ENCODE measurements at places on chromosomes 5 and 9. TPM values are rescaled to one million over a fixed set of nuclear protein-coding genes. Genes with fewer than 3 reads are reported as not detected.

The CYSRT1 gene
- 0.41 TPM for total RNA-seq

The ZNG1F gene
- total RNA-seq, result 9.3 TPM

The LEAP2 gene
- 0.69 TPM for total RNA-seq

The DCTN4 gene
- total RNA-seq, result 68.5 TPM

The MACROH2A1 gene
- 179 TPM for total RNA-seq

- no peak overlapping the region for H3K4me3 ChIP-seq
- no peaks in the 10 kb centered on the region for H3K36me3 ChIP-seq
- no peaks in the 10 kb centered on the region for H3K4me1 ChIP-seq
- no peak for DNase-seq
Measured at GRCh38 chr9:73200694-73201452, 49.2 kb downstream of the ANXA1 start.

DNA sequence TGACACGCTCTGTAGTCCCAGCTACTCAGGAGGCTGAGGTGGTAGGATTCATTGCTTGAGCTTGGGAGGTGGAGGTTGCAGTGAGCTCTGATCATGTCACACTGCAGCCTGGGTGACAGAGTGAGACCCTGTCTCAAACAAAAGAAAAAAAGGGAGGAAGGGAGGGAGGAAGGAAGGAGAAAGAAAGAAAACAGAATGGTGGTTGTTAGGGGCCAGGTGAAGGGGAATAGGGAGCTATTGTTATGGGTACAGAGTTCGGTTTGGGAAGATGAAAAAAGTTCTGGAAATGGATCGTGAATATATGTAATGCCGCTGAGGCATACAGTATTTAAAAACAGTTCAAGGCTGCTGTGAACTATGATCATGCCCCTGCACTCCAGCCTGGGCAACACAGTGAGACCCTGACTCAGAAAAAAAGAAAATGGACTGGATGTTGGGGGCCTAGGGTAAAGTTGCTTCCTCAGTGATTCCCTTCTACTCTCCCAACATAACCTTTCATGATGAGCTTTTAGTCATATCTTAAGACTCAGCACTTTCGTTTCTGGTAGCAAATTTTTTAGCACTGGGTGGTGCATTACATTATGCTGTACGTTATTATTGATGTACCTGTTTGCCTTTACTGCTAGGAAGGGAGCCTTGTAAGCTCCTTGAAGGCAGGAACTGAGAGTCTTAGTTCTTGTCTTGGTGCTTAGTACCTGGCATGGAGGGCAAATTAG lies 4.0 kb downstream of the CTNNA1 start:
- peaks cover 41% of the 10 kb centered on the region for H3K36me3 ChIP-seq
- peaks cover 36% of the 10 kb centered on the region for H3K4me1 ChIP-seq
- no peak overlapping the region for H3K4me3 ChIP-seq
- no peak overlapping the region for H3K27ac ChIP-seq

GRCh38 chr5:132000677-132001453 lies 10.6 kb downstream of the ACSL6 start:
- no peaks in the 10 kb centered on the region for H3K27me3 ChIP-seq
- peaks cover 12% of the 10 kb centered on the region for H3K4me1 ChIP-seq
- H3K4me3 ChIP-seq, result no peak overlapping the region

DNA sequence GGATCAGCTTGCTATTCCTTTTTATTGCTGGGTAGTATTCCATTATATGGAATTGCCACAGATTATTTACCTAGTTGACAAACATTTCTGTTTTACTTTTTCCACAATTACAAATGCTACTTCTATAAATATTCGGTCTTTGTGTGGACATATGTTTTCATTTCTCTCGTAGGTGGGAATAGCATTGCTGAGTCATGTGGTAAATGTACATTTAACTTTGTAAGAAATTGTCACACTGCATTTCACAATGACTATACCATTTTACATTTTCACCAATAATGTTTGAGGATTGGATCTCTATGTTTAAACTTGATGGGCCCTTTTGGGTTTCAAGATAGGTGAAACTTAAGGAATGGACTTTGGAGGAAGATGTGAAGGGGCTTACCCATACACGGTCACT lies 19.7 kb downstream of the RAI14 start:
- peaks cover 13% of the 10 kb centered on the region for H3K4me1 ChIP-seq
- no peaks in the 10 kb centered on the region for H3K27me3 ChIP-seq

DNA sequence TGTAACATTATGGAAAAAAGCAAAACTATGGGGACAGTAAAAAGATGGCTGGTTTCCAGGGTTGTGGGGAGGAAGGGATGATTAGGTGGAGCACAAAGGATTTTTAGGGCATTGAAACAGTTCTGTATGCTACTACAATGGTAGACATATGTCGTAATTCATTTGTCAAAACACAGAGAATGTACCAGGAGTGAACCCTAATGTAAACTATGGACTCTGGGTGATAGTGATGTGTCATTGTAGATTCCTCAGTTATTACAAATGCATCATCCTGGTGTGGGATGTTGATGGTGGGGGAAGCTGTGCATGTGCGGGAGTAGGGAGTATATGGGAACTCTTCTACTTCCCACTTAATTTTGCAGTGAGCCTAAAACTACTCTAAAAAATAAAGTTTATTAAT lies 135.0 kb upstream of the GABRP start:
- H3K36me3 ChIP-seq, result no peaks in the 10 kb centered on the region
- no peak overlapping the region for H3K27ac ChIP-seq
- H3K4me3 ChIP-seq, result no peak overlapping the region
- peaks cover 3% of the 10 kb centered on the region for H3K27me3 ChIP-seq

DNA sequence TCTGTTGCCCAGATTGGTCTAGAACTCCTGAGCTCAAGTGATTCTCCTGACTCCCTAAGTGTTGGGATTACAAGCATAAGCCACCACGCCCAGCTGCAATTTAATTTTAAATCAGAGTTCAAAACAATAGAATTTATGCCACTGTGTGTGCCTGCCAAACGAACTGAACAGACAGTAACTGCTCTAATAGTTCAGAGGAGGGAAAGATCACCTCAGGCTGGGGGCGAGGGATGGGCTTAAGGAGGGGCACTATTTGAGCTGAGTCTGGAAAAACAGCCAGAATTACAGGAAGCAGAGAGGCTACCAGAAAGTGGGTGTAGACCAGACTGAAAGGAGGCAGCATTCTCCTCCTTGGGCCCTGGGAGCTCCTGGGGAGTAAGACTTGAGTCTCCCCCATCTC lies 12.2 kb downstream of the NOL6 start:
- H3K27me3 ChIP-seq, result no peaks in the 10 kb centered on the region
- H3K4me1 ChIP-seq, result no peaks in the 10 kb centered on the region
- H3K27ac ChIP-seq, result no peak overlapping the region
- no peak overlapping the region for H3K4me3 ChIP-seq
- no peak for DNase-seq
- H3K36me3 ChIP-seq, result peaks cover 57% of the 10 kb centered on the region

GRCh38 chr9:77750284-77750683 lies 102.2 kb upstream of the GNA14 start:
- peaks cover 4% of the 10 kb centered on the region for H3K4me1 ChIP-seq
- no peaks in the 10 kb centered on the region for H3K27me3 ChIP-seq
- DNase-seq, result no peak
- no peaks in the 10 kb centered on the region for H3K36me3 ChIP-seq
- H3K27ac ChIP-seq, result no peak overlapping the region
- no peak overlapping the region for H3K4me3 ChIP-seq
